HepG2 (cell line): ENCODE measurements at places on chromosomes 11 and 22. TPM values are rescaled to one million over a fixed set of nuclear protein-coding genes. Genes with fewer than 3 reads are reported as not detected.

The KBTBD4 gene
- total RNA-seq: 12.8 and 16.3 TPM in 2 replicates

The ABCG4 gene
- total RNA-seq: not detected in 2 replicates

The NELL1 gene
- not detected in 2 replicates for total RNA-seq

The LDHA gene
- 805 and 1,257 TPM in 2 replicates for total RNA-seq

The OPCML gene
- total RNA-seq: not detected in 2 replicates

The OR5L2 gene
- total RNA-seq: not detected in 2 replicates

The PPP1R14B gene
- 120 and 148 TPM in 2 replicates for total RNA-seq

The PTPN5 gene
- total RNA-seq: not detected in 2 replicates

The SAA4 gene
- 147 and 253 TPM in 2 replicates for total RNA-seq

The CCDC81 gene
- 0.15 and 0.18 TPM in 2 replicates for total RNA-seq
